ENCODE measurements at places on chromosomes 4 and X.

GRCh38 chr4:126038502-126039144 is 723.9 kb downstream of the FAT4 start:
- DNase-seq: no peak

GRCh38 chr4:179624768-179625181 is 2182.5 kb upstream of the AGA start:
- no peak for DNase-seq

DNA sequence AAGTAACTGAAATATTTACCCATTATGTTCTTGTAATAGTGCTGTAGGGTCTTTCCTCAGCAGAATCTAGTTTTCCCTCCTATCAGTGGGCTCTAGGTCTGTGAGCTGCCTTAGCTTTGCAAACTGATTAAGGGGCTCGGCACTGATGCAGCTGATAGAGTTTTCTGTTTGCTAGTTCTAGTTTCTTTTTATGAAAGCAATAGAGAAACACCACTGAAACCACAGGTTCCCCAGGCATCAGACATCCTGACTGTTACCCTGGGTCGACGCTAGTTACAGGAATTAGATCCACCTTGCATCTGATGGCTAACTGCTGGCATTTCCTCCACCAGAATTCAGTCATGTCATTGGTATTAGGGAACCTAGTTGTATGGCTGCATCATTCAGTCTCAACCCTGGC is 225.0 kb upstream of the VCX start:
- no peak for DNase-seq

DNA sequence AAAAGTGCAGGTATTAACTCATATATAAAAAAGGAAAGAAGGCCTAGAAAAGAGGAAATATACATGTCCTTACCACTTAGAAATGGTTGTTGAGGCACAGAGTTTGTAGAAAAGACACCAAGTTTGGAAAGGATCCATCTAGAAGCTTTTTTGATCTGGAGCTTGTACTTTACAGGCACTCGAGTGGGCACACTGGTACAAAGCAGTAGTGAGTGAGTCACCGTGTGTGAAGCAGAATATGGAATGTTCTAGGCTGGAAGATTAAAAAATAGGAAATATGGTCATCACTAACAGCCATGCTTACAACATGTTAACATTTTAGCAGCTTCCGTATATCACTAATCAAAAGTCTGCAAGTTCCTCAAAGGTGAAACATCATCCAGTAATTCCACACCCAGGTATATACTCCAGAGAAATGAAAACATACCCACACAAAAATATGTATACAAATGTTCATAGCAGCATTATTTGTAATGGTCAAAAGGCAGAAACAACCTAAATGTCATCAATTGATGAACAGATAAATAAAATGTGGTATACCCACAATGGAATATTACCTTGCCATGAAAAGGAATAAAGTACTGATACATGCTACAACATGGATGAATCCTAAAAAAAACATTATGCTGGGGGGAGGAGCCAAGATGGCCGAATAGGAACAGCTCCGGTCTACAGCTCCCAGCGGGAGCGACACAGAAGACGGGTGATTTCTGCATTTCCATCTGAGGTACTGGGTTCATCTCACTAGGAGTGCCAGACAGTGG is 69.5 kb downstream of the FRYL start:
- DNase-seq: no peak

- DNase-seq: no peak
Measured at GRCh38 chrX:106902684-106903083, 457 bp downstream of the RIPPLY1 start.

DNA sequence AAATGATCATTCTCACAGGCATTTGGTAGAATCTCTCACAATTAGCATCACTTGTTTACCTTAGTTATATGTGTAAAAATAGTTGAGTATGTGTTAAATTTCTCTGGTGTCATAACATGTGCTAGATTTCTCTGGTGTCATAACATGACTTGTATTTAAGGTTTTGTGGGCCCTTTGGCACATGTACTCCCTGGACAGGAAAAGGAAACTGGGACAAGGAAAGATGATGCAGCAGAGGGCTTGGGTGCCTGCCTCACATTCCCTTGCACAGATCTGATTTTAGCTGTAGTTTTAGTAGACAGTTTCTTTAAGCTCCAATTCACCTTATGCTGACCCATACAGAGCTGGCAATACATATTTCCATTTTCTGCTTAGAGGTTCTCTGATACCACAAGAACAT is 726.0 kb downstream of the C4orf33 start:
- no peak for DNase-seq

DNA sequence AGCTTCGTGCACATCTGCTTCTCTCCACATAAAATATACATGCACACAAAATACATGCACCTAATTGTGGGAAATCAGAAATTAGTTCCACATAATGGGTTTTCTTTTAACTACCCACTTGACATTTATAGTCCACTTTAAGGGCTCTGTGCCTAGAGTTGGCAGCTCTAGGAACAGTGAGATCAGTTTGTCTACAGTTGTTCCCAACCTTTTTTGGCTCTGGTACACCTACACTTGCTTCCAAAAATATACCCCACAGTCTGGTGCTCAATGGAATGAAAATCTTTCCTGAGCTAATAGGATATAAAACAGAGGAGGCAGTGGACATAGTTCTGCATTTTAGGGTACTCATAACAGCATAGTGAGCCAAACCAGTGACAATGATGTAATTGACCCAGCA is 36.1 kb downstream of the HDAC8 start:
- no peak for DNase-seq

DNA sequence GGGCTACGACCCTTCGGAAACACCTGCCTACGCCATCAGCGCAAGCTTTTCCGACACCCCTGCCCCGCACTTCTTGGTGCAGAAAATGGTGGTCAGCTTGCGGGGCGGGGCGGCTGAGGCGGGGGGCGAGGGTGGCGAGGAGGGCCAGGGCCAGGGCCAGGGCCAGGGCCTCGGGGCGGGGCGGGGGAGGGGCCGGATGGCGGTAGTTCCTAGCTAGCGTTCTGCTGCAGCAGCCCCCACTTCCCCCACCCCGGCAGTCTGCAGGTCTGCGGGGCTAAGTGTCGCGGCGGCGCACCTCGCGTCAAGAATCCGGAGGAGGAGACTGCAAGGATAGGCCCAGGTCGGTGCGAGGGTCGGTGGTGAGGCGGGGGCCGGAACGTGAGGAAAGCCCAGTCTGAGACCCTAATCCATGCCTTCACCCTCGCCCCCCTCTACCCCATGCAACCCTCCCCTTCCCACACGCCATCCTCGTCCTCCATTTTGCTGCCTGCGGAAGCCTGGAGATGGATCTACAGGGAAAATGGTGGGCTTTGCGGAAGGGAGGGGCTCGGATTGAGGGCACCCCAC is 600 bp downstream of the BEX4 start:
- no peak for DNase-seq

- DNase-seq: peak; percentile 53
Measured at GRCh38 chrX:136639506-136640176, 8.3 kb upstream of the CD40LG start.

GRCh38 chrX:37745835-37746217 is 34.0 kb upstream of the CYBB start:
- DNase-seq: no peak

- no peak for DNase-seq
Measured at GRCh38 chrX:136975684-136976470, 57.9 kb downstream of the GPR101 start.

GRCh38 chr4:158162631-158163030 is 10.2 kb downstream of the GASK1B start:
- no peak for DNase-seq

DNA sequence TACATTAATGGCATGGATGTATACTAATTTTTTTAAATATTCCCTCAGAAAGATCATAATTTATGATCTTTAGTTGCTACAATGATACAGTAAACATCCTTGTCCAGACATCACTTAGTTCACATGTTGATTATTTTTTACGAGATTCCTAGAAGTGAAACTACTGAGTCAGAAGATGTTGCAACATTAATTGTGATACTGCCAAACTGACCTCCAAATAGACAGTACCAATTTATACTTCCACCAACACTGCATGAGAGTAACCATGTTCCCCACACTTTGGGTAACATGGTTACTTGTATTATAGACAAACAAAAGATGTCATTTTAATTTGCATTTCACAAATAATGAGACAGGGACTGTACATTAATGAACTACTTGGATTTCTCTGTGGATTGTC is 19.6 kb downstream of the RCHY1 start:
- DNase-seq: peak; percentile 19

DNA sequence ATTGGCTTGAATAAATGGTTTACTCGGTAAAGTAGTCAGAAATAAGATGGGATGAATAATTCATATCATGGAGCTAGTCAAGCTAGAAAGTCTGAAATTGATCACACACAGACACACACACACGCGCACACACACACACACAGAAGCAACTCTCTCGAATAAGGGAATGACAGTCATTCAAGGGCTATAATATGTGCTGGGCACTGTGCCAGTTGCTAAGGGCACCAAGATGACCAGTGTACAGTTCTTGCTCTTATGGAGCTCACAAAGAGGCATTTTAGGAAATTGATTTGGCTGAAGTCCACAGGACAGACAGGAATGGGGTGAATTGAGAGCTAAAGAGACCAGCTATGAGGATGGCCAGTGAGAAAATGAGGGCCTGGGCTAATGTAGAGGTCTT is 34.2 kb upstream of the SH3D19 start:
- no peak for DNase-seq

- DNase-seq: no peak
Measured at GRCh38 chrX:35101901-35102300, 159.3 kb downstream of the FAM47B start.

- no peak for DNase-seq
Measured at GRCh38 chr4:169620880-169621248, 486 bp downstream of the CLCN3 start.

- no peak for DNase-seq
Measured at GRCh38 chrX:103615781-103616371, 8.1 kb downstream of the TCEAL3 start.

DNA sequence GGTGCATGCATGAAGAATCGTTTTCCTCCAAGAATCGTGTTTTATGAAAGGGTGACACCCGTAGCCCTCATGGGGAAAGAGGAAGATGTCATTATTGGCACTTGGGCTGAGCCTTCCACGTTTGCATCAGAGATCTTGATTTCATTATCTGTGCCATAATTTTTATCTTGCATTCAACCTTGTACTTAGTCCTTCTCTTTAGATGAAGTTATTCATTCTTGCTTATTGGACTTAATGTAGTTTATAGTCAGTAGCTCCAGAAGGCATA is 66.8 kb downstream of the GAB1 start:
- no peak for DNase-seq

GRCh38 chr4:90841676-90842075 is 714.5 kb downstream of the CCSER1 start:
- no peak for DNase-seq

DNA sequence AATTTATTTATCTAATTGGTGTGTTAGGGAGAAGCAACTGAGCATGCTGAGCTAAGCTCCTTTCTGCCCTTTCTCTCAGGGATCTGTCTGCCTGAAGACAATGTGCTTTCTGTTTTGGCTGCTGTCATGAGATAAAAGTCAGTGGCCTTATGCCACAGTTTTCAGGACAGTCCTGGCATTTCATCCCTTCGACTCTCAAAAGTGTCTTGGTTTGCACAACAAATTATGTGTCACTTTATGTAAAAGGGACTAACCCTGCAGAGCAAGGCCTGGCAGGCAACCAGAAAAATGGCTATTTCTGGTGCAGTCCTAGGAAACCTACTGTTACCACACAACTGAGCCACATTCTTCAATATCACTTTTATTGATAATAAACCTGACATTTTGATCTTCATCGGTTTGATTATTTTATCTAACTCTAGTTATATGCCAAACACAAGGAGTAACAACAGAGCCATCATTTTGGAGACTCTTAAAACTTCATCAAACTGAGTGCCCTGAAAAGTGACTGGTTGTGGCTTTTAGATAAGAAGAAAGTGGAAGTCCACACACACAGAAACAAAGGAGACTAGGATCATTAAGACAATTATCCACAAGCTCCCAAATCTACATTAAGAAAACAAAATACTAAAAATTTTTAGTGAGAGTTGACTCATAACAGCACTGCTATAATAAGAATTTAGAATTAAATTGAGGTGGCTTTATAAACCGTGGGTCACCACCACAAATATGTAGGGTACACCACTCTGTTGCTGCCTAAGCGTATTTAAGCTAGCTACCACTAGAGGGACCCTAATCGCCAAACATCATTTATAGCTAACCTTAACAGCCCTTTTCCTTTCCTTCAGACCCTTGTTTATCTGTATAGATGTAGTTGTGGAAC is 95.9 kb upstream of the PTPN13 start:
- DNase-seq: peak; percentile 63

- DNase-seq: no peak
Measured at GRCh38 chr4:79431839-79432238, 23.8 kb upstream of the GK2 start.

GRCh38 chr4:11232015-11232414 is 196.7 kb downstream of the HS3ST1 start:
- no peak for DNase-seq

DNA sequence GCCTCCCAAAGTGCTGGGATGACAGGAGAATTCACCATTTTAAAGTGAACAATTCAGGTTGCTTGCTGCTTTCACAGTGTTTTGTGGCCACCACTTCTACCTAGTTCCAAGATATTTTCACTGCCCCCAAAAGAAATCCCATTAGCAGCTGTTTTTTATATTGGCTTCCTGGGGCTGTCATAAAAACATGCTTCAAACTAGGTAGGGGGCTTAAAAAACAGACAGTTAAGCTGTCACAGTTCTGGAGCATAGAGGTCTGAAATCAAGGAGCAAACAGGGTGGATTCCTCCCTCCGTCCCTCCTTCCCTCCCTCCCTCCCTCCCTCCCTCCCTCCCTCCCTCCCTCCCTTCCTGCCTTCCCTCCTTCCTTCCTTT is 3.0 kb upstream of the XG start:
- DNase-seq: no peak

DNA sequence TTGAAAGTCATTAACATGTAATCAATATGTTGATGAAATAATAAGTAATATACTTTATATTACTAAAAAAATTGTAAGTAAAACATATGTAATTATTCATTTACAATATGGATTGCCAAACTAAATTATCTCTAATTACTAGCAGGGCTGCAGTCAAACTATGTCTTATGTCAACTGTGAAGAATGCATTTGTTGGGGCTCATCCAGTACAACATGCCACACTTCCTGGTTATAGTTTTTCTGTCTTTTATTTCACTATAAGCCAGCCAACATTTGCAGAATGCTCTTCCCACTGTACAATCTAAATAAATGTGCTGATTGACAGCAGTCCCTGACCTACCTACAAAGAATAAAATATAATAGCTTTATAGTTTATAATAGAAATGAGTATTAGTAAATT is 975.4 kb upstream of the NDST4 start:
- no peak for DNase-seq

GRCh38 chrX:154805696-154806091 is 409 bp upstream of the MPP1 start:
- no peak for DNase-seq

DNA sequence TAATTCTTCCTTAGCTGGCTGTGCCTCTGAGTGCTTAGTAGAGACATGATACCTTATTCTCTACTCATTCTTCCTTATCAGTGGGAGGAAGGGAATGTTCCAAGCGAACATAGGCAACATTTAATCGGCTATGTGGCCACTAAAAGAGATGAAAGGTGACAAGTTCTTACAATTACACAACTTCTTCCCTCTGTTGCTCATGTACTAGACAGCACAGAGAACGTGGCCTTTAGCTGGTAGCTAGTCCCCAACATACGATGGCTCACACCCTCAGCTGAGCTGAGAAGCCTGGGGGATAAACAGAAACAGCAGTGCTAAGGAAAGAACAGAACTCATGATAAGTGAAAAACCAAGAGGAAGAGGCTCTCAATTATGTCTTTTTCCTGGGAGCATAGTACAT is 52.2 kb downstream of the APOO start:
- no peak for DNase-seq

GRCh38 chr4:99403380-99404184 is 31.6 kb downstream of the ADH7 start:
- peak; percentile 40 for DNase-seq

- DNase-seq: no peak
Measured at GRCh38 chr4:183831683-183832082, 73.4 kb upstream of the STOX2 start.

All from activated CD4-positive, alpha-beta T cell treated with anti-CD3 and anti-CD28 coated beads, Interleukin-2, Interleukin-4, amounts not matched to agents 100 ng/mL and 50 ng/mL, durations not matched to agents 16 hours and 8 hours (primary cell).